ENCODE measurements at places on chromosomes 1 and 21.

DNA sequence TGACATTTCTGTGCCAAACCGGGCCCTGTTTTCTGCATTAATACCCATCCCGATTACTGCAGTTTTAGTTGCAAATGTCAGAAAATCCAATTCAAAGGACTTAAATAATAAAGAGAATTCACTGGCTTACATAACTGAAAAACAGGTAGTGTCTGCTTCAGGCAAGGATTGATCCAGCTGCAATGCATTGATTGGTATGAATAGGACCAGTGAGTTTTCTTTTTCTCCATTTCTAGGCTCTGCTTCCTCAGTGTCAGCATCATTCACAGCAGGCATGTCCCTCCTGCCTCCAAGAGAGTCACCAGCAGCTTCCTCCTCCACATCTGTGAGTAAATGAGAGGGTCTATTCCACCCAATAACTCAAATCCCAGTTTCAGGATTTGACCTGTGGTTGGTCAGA lies 33.7 kb upstream of the ACTL8 start:
- DNase-seq, result no peak

- no peak for DNase-seq
These were observed 355.8 kb upstream of the LYPLAL1 start for GRCh38 chr1:218817691-218818465.

- no peak for DNase-seq
These were observed 14.6 kb downstream of the MAEL start for GRCh38 chr1:167003711-167004110.

- no peak for DNase-seq
These were observed 232.3 kb upstream of the FGGY start for GRCh38 chr1:59064592-59064991.

- DNase-seq, result no peak
These were observed 3.0 kb upstream of the AIM2 start for GRCh38 chr1:159079525-159079924.

Data from bone marrow (tissue), 2 donors.